ENCODE measurements at places on chromosomes 12 and 14.
A peak's percentile ranks its signal among the peaks of the same experiment; 100 is the strongest.

- DNase-seq: peak; percentile 66
Measured at GRCh38 chr12:43836475-43836989, 651 bp downstream of the TMEM117 start.

- no peak for DNase-seq
Measured at GRCh38 chr14:103488071-103488470, 34.6 kb downstream of the CKB start.

GRCh38 chr12:96083020-96083719 lies 47.8 kb upstream of the LTA4H start:
- no peak for DNase-seq

DNA sequence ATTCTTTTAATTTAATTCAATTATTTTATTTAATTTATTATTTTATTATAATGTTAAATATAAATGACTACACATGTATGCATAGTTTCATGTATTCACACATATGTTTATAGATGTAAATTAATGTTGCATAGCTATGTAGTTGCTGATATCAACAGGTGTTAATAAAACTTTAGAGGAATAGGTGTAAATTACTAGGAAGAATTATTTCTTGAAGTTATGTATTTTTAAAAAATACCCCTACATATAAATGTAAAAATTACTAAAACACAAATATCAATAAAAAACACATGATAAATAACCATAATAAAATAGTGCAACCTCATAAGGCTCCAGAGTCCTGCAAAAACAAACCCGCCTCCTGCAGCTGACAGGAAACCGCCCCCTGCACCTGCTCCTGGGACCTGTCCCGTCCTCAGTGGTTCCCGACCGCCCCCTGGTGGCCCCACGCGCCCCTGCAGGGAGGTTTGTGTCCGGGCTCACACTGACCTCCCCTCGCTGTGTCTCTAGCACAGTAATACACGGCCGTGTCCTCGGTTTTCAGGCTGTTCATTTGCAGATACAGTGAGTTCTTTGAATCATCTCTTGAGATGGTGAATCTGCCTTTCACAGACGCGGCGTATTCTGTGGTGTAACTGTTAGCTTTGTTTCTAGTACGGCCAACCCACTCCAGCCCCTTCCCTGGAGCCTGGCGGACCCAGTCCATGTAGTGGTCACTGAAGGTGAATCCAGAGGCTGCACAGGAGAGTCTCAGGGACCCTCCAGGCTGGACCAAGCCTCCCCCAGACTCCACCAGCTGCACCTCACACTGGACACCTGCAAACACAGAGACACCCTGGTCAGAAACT lies 1264.0 kb downstream of the TMEM121 start:
- no peak for DNase-seq

- DNase-seq: no peak
Measured at GRCh38 chr14:64938972-64939816, 3.4 kb downstream of the GPX2 start.

DNA sequence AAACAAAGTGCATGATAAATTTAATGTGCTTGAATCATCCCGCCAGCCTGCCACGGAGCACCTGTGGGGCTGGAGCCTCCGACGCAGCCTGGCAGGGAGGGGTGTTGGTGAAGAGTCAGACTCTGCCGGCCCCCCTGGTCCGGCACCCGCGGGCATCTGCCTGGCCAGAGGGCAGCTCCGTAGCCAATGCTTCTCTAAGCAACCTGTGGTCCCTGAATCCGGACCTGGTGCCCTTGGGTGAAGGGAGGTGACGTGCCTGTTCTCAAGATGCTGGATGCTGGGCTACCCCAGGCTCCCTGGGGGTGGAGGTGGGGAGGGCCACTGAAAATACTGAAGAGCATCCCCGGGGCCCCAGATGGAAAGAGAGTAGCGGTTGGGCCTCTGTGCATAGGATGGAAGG lies 158.6 kb upstream of the C14orf180 start:
- DNase-seq: no peak

GRCh38 chr14:60815371-60815770 lies 80.8 kb downstream of the MNAT1 start:
- DNase-seq: no peak

DNA sequence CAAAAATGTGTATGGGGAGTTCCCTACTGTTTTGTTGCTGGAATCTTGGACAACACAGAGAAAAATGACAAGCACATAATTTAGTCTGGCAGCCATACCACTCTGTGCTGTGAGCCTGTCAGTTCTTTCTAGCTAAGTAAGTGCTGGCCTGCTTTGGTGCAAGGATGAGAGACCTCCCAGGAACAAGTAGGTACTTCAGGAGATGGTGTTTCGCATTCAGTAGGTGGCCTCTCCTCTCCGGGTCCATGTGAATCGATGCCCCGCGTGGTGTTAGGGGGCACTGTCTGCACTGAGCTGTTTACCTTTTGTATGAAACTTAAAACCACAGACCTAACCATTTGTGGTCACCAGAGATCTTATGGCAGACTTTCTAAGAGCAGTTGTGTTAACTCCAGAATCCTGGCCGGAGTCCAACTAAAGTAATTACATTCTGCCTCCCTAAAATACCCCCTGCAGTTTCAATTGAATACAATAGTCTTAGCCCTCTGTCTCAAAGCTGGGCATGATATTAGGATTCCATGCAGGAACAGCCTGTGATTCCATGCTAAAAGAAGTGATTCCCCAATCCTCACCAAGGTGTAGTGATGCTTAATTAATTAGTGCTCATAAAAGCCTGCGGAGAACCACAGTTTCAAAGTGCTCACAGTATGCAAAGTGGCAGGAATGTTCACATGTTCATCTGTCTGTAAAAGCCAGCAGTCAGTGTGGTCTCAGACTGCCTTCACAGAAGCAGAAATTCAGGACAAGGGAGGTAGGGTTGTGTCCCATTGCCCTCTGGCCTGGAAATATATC lies 64.2 kb downstream of the LLPH start:
- DNase-seq: peak; percentile 72

- DNase-seq: no peak
Measured at GRCh38 chr14:63895510-63895909, 42.7 kb downstream of the SYNE2 start.

DNA sequence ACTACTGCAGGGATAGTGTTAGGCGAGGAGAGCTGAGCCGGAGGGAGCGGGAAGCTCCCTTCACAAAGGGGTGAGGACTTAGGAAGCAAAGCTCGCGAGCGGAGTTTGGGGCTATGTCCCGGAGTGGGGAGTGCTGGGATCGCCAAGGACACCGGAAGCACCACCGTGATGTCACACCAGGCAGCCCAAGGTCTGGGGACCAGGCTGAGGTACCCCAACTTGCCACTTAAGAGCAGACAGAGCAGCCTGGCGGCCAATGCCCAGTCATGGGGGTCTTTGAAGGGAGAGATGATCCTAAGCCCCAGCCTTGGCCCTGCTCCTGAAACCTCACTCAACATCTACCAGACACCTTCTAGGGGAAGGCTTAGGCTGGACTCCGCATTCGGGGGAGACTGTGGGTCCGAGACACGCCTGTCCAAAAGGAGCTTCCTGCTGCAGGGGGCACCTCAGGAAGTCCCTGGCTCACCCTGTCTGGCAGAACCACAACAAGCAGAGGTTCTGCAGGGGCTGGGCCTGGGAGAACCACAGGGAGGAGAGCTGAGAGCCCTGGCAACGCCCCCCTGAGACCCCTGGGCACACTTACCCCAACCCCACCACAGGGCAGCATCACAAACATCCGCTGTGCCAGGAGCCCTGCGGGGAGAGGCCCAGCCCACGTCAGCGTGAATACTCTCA lies 17.8 kb downstream of the SLC48A1 start:
- no peak for DNase-seq

- DNase-seq: no peak
Measured at GRCh38 chr14:100733152-100733850, 6.6 kb downstream of the DLK1 start.

DNA sequence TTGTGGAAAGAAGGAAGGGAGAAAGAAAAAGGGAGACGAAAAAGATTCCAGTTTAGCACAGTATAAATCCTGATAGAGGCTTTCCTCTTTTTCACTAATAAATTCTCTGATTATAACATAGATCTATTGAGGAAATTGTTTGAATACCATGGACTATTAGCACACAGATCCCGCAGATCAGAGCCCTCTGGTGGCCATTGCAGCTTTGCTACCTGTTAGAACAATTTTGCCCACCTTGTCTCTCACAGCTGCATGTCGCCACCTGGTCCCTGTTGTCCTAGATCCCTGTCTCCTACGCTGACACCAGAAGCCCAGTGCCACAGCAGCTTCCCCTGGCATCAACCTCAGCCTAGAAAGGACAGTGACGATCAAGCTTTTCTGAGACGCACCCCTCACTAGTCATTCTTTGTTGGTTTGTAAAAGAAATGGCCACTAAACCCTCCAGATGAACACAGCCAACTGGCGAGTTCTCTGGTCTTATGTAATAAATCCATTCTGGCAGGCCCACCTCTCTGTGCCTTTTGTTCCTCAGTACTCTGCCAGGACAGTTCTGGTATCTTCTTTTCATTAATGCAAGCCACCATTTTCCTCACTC lies 9.9 kb downstream of the GPHB5 start:
- peak; percentile 31 for DNase-seq

- DNase-seq: no peak
Measured at GRCh38 chr12:19692566-19692965, 253.3 kb downstream of the AEBP2 start.

GRCh38 chr14:23670481-23670880 lies 34.3 kb downstream of the DHRS2 start:
- no peak for DNase-seq

DNA sequence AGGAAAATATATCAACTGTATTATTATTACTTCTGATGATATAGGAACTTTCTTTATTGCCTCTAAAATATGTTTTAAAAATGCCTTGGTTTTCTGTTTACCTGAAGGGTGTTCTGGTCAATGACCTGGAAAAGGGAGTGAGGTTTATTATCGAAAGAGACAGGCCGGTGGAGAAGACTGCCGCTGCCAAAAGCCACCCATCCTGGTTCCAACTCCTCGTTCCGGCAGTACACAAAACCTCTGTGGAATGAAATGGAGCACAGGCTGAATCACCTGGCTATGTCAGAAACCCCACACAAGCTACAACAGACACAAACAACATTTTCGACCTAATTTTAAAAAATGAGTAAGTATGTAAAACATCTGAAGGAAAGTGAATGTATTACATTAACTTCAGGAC lies 73.6 kb downstream of the HECTD4 start:
- no peak for DNase-seq

- no peak for DNase-seq
Measured at GRCh38 chr12:47312808-47313426, 233.2 kb upstream of the AMIGO2 start.

- no peak for DNase-seq
Measured at GRCh38 chr12:100229876-100230275, 29.3 kb downstream of the ACTR6 start.
